ENCODE measurements at places on chromosomes 2 and 18.

DNA sequence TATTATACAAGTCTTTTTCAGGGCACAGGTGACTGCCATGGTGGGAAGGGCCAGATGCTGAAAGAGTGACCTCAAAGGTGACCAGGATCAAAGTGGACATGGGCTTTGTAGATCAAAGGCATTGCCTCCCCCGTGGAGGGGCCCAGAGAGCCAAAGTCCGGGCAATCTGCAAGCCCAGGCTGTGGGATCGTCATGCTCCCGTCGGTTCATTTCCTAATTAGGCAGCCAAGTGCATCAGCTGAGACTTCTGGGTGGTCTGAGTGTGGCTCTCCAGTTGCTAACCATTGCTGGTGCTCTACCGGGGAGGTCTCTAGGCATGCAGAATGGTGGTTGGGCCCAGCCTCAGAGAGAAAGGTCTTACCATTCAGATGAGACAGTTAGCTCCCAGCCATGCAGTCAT, 61.6 kb downstream of the TRIB2 start:
- DNase-seq = no peak

DNA sequence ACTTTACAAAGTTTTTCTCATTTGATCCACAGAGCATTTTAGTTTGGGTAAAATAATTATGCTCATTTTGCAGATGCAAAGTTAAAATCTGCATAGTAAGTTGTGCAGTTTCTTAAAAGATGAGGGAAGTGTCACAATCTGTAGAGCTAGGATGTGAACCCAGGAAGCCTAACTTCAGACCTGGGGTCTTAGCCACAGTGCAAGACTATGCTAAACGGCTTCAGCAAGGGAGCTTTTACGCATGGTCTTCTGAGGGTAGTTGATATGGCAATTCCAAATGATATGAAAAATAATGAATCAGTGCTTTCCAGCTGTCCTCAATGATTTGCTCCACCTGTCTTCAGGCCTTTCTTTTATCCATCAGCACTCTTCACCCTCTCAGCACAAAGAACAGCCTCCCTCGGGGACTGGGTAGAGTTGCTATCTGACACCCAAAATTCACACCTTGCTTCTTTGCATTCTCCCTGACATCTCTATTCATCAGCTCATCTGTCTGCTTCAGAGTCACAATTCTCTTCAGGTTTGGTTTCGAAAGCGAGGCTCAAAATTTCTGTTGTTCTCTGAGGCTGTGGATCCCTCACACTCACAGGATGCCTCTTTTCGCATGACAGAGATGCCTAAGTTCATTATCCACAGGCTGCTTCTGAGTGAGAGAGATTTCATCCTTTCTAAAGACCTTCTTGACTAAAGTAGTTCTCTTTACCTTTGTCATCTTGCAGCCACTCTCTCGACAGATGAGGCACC, 302.5 kb downstream of the NRXN1 start:
- DNase-seq = no peak

- DNase-seq = no peak
Observed at GRCh38 chr2:235171550-235172031, 219.8 kb downstream of the SH3BP4 start.

- DNase-seq = no peak
Observed at GRCh38 chr2:145286716-145287275, 766.9 kb upstream of the ZEB2 start.

GRCh38 chr2:15973481-15974401, 33.4 kb downstream of the MYCN start:
- DNase-seq = no peak

DNA sequence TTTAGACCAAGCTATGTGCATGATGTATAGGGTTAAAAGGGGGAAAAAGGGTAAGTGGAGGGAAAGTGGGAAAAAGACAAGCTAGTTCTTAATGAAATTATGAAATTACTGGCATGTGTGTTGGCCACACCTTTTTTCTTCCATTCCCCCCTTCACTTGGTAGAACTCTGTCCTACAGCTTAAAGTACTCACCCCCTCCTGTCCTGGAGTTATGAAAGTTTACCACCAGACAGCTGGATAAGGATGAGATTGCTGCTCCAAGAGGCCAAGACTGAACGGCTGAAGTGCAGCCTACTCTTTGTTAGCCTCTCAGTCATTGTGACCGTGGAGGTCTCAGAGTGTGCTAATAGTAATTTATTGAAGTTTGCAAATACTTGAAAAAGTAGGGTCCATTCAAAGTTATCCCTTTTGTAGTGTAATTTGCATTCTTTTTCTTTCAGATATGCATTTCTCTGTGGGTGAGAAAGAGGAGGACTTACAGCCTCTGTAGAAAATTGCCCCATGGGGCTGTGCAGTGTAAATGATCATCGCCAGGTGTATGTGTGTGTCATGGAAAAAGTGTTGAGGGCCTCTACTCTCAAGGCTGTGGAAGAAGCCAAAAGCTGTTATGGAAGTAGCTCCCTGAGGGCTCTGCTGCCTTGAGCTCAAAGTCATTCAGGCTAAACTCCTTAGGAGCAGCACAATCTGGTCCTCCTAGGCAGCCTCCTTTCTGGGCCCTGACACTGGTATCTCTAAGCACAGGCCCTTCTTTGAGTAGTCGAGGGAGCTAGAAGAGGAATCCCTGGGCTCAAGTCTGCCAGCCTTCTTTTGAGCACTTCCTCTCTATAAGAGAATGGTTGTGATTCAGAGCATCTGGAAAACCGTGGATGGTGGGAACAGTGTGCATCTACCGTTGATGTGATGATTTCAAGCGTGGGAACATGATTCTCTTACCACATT, 46.2 kb downstream of the LHCGR start:
- DNase-seq = no peak

DNA sequence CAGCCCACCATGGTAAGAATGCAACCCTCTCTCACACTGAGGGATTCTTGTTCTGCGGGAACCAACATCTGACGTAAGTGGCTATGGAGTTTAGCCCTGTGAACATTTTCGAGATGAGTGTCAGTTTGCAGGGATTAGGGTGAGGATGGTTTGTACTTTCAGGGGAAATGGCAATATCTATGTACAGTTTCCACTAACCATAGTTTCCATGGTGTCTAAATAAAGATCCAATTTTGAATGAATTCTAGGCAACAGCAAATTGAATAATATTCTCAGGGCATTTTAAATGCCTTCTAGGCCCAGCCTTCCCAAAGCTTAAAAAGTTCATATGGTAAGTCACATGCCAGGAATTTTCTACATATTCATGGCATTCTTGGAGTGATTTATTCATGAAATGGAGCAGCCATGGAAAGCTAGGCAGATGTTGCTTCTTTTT, 105.4 kb upstream of the MMADHC start:
- DNase-seq = no peak

GRCh38 chr2:25529034-25529433, 144.3 kb downstream of the DTNB start:
- no peak for DNase-seq

- no peak for DNase-seq
Observed at GRCh38 chr2:201260302-201260800, at the start of gene CASP8. CASP8 (plus strand) TSS chr2:201260536; CDS start chr2:201266487, 5,951 bp downstream.

DNA sequence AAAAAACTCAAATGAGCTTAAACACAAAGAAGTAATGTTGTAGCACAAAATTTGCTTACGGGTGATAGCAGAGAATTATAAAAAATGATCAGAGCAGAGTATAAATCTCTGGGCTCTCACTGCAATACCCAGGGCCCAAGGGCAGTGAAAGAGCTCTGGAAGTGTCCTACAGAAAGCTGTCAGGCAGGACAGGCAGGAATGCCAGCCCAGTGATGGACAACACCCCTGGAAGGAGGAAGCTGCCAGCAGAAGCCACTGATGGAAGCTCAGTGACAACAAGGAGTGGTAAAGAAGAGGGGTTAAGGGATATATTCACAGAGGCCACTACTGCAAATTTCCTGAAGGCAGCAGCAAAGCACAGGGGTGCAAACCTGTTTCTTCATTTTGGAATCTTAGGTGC, 214.9 kb downstream of the L3MBTL4 start:
- no peak for DNase-seq

DNA sequence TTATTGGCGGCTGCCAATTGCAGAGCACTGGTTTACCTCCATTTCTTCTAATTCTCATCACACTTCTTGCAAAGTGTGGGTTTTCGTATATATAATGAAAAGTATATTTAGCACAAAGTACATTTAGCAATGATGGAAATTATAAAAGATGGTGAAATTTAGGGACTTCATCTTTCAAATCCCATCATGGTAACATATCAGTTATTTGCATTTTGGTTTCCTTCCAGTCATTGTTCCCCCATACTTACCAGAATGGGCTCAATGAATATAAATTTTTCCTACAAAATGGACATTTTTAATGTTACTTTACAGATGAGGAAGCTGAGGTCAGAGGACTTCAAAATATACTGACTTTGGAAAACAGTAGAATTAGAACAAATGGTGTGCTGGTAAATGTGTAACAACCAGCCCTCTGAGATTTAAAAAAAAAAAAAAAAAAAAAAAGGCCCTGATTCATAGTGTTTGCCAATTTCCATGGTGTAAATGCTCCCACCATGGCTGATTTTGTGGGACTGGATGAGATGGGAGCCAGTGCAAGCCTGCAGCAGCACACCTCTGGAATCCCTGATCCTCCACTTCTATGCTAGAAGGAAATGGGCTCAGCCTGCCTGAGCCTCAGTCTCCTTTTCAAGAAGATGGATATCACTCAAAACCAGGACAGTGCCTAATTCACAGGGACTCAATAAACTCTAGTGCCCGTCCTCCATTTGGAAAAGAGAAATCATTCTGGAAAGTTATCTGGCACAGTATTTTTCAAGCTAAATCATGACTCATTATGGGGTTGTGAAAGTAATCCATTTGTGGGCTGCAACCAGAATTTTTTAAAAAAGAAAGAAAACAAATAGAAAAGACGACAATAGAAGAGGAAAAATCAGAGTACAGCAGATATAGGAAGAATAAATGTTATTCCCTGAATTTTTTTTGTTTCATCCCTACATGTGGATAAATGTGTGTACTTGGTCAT, 34.0 kb downstream of the LBH start:
- no peak for DNase-seq

DNA sequence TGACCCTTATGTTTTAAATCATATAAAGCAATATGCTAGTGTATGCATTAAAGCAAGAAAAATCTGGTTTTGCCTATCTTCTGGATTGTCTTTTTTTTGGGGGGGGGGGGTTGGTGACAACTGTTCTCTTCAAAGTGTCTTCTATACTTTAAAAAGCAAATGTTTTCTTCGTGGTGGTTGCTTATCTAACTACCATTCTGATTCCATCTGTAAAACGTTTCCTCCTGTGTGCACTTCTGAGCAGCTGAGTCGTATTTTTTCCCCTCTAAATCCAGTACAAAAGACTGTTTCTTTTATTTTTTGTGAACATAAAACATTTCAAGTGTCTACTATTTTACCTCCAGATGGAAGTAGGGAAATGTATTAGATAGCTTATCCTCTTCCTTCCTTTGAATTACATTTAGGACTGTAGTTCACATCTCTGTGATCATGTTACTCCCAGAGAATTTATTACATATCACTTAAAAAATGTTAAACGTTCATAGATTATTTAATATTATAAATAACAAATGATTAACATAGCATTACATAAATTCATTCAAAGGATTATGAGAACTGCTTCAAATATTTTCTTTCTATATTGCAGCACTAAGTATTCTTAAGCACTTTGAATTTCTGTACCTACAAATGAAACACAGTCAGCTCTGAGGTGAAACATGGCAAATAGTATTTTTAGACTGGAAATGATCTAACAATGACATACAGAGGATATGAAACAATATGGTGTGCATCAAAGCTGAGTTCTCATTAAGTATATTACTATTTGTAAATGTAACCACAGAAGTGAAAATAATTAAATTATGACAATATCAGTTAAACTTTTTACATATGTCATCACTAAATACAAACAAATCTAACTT, 56.4 kb downstream of the SCN3A start:
- DNase-seq = no peak

GRCh38 chr2:11357428-11357972, 13.1 kb upstream of the ROCK2 start:
- DNase-seq = no peak

DNA sequence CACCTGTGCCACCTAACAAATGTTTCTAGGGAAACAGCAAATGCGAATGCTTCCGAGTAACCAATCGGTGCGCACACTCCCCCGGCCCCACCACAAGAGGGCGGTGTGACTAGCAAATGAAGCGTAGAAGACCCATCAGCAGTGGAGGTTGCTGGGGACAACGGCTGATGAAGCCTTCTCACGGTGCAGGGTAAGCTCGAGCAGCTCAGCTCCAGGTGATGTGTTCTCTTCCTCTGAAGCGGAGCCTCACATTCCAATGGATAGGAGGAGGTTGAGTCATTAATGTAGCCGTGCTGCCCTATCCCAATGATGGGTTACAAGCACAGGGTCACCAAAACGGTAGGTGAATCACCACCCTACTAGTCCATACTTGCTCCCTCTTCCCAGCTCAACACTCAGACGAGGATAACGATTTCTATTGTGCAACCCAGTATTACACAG, 127.6 kb upstream of the TWIST2 start:
- peak; percentile 43 for DNase-seq

DNA sequence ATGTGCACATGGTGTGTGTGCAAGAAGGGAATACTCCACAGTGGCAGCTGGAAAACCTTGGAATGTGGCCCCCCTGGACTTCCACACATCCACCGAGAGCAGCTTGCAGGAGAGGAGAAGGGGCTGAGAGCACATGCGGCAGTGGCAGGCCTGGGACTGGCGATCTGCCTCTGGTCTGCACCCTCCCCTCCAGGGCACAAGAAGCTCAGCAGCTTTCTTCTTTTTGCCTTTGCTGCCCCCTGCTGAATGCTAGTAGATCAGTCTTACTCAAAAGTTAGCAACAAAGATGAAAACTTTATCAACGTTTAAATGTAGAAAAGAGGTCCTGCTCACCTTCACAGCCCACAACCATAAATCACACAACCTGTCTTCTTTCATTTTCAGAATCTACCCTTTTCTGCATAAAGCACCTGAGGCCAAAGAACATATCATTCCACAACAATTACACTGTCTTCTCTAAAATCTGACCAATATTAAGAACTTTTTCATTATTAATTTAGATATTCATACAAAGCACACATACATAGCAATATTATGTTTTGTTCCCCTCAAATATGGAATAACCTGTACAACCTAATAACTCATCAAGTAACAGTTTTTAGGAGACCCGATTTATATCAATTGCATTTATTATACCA, 34.6 kb downstream of the TGFBRAP1 start:
- no peak for DNase-seq

DNA sequence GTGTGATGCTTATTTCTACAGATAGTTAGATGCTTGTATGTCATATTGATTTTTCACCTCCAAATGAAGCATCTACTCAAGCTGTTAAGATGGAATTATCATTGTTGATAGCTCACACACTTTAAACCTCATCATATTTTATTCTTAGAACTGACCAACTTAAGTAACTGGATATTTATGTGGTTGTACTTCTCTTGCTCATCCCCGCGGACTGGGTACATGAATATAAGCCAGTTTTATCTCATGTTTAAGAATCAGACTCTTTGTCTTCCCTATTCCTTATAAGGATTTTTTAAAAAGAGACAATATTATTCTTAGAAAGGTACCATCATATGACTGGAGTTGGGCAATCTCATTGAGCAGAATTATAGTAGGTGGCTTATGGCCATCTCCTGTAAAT, 358.7 kb downstream of the DSC3 start:
- no peak for DNase-seq

Data from left ventricle myocardium inferior (tissue), 1 donor.